ENCODE measurements at places on chromosomes 7 and 10.

- no peak for DNase-seq
Observed at GRCh38 chr7:154910125-154910524, 92.8 kb downstream of the PAXIP1 start.

GRCh38 chr10:6200734-6201515, 1.8 kb upstream of the PFKFB3 start:
- DNase-seq, result peak; percentile 33

DNA sequence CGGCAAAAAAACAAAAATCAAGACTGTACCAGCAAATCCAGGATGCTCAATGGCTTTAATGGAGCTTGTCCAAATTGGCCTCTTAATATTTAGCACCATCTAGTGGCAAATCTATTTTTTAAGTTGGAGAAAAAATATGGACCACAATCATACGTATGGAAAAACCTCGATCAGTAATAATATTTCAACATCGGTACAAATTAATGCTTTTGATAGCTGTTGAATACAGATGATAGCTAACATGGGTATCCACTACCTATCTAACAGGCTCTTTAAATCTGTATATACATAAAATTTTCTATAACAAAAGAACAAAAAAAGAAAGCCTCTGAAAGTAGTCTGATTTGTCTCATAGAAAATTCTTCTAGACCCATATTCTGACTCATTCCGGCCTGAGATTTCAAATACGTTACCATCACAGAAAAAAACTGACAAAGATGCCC, 29.2 kb downstream of the COA1 start:
- DNase-seq, result peak; percentile 81

DNA sequence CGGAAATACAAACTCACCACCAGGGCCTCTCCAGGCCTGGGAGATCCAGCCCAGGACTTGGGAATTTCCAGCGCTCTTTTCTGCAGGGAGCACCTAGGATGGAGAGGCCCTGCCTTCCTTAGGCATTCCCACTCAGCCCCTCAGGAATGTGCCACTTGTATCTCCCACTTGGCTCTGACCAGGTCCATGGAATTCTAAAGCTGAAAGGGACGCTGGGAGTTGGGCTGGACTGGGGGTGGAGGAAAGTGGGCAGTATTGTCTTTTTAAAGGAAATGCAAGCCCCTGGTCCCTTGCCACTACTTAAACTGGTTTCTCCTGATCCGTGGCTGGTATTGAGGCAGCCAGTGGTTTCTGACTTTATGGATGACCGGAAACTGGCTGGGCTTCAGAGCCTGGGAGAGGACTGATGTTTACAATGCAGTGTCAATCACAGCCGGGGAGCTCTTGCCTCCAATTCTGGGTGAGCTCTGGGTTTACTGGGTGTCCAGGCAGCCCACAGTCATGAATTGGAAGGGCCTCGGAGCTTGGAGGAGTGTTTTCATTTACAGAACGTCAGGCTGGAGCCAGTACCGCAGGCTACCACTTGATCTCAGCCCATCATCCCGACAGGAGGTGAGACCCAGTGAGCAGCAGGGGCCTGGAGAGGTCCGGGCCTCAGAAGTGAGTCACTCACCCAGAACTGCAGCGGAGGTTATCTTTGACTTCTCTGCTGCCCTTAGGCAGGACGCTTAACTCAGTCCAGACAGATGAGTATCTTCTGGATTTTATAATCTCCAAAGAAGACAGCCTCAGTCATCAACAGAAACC, 27.3 kb downstream of the AGAP3 start:
- DNase-seq, result no peak

- no peak for DNase-seq
Observed at GRCh38 chr7:899806-900205, 23.5 kb downstream of the GET4 start.

DNA sequence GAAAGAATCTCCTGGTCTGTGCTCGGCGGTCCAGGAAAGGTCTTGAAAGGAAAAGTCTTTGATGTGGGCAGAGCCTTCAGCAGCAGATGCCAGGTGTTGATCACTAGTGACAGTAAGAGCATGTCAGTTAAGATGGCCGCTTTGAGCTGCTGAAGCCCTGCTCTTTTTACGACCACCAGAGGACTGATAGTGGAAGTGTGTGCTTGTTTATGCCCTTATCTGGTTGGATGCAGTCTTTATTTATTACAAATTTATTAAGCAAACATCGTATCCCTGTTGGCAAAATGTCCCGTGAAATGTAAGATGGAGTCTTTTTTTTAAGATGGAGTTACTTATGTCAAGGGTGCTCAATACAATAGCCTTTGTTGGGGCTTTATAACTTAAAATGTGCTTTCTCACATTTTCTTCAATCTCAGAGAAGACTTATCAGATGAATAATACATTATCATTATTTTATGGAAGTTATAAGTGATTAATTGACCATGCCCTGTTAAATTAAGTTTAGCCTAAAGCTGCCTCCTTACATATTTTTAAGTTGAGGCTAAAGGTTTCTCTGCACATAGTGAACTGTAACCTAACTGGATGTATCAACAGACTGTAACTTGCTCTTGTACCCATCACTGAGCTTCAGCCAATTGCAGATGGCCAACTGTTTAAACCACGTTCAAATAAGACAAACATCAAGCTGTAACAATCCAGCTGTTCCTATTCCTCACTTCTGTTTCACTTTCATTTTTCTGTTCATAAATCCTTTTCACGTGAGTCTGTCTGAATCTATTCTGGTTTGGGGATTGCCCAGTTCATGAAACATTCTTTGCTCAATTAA, 97.4 kb upstream of the PIK3CG start:
- DNase-seq, result no peak

DNA sequence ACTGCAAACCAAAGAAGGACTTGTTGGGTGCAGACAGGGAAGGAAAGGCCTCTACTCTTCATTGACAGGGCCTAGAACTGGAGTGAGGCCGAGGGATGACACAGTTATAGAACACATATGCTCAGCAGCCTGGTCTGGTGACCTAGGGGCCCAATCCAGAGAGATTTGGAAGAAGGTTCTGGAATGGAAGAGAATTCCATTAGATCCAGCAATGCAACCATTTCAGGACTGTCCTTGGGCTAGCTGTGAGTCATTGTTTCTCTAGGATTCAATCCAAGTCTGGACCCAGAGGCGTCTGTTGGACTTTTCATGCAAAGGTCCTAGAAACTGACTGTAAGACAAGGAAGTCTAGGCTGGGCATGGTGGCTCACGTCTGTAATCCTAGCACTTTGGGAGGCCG, 59.2 kb downstream of the WIPF3 start:
- DNase-seq, result no peak

- peak; percentile 45 for DNase-seq
Observed at GRCh38 chr10:97542169-97543024, 30.2 kb upstream of the ANKRD2 start.

DNA sequence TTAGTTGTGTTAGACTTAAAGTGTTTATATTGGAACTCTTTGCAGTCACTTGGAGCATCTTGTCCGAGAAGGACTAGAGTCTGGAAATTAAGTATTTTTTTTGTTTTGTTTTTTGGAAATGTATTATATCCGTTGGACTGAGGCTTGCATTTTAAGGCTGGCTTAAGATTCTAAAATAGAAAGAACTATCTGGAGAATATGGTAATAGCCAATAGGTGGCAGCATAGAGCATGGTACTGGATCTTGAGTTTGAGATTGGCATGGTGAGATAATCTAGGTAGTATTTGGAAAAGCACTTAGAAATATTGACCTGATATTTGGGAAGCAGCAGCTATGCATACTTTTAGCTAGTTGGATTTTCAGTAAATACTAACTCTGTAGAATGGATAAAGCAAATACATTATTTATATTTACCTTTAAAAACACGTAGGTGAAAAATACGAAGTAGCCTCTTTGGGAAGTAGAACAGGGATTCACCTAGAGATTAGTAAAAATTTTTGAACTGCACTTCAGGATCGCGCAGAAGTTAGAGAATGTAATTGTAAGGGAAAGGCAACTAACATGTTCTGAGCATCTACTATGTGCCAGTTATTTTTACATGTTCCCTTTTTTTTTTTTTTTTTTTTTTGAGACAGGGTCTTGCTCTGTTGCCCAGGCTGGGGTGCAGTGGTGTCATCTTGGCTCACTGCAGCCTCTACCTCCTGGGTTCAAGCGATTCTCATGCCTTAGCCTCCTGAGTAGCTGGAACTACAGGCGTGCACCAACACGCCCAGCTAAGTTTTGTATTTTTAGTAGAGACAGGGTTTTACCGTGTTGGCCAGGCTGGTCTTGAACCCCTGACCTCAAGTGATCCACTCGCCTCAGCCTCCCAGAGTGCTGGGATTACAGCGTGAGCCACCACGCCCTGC, 78.6 kb downstream of the LCOR start:
- peak; percentile 51 for DNase-seq

- DNase-seq, result no peak
Observed at GRCh38 chr7:125775317-125775716, 845.7 kb upstream of the POT1 start.

GRCh38 chr10:77463967-77464745, 173.5 kb downstream of the KCNMA1 start:
- no peak for DNase-seq

- no peak for DNase-seq
Observed at GRCh38 chr10:55491712-55492111, 690.7 kb upstream of the PCDH15 start.

GRCh38 chr7:111290419-111290818, 199.5 kb downstream of the LRRN3 start:
- DNase-seq, result no peak

GRCh38 chr7:89377219-89377618, 581.7 kb upstream of the TEX47 start:
- DNase-seq, result no peak

DNA sequence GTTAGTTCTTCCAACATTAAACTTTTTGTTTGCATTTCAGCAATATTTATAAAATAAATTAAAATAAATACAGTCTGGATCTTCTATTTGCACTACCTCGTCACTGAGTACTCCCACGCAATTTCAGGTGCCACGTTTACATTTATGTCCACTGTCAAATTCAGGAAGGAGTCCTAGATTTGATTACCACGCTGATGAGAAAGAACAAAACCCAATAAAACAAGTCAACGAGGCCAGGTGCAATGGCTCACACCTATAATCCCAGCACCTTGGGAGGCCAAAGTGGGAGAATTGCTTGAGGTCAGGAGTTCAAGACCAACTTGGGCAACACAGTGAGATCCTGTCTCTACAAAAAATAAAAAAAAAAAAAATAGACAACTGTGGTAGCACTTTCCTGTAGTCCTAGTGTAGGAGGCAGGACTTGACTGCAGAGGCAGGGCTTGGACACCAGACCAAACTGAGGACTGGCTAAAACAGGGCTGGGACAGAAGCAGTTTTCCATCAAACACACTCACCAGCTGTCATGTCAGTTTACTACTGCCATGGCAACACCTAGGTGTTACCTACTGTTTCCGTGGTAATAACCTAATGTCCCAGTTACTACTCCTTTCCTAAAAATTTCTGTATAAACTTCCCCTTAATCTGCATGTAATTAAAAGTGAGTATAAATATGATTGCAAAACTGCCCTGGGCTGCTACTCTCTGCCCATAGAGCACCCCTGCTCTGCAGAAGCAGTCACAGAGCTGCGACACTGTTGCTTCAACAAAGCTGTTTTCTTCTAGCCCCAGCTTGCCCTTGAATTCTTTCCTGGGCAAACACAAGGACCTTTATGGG, 341.7 kb downstream of the PARD3 start:
- DNase-seq, result no peak

GRCh38 chr10:30784897-30785605, 155.5 kb upstream of the LYZL2 start:
- peak; percentile 76 for DNase-seq

- DNase-seq, result peak; percentile 73
Observed at GRCh38 chr7:25391295-25391861, 163.1 kb upstream of the NPVF start.

- DNase-seq, result no peak
Observed at GRCh38 chr10:21039721-21040120, 142.6 kb upstream of the NEBL start.

DNA sequence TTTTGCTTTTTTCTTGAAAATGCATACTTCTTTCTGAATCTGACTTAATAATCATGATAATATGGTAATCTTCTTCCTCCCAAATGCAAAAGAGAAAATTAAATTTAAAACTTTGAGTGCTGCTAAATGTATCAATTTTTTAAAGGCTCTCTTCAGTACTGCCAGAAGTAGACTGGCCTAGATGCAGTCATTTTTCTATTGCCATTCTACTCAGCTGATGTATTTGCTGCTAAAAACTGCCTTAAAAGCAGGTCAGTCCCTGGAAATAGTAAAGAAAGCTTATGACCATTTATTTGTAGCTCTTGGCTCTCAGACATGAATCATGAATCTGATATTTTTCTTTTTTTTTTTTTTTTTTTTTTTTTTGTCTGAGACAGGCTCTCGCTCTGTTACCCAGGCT, 28.5 kb downstream of the NAPEPLD start:
- no peak for DNase-seq

DNA sequence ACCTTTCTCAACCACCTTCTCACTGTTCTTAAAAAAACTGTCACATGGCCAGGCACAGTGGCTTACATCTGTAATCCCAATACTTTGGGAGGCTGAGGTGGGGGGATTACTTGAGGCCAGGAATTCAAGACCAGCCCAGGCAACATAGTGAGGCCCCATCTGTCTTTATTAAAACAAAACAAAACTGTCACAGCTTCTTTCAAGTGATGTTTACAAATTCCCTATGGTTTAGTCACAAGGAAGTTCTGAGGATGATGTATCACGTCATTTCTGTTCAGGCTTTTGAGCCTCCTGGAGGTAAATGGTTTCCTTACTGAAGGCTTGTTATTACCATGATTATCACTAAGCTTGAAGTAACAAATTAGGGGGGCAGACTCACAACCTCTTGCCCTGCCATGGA, 186.2 kb downstream of the CFTR start:
- DNase-seq, result no peak

- no peak for DNase-seq
Observed at GRCh38 chr7:96380111-96380512, 58.2 kb upstream of the SLC25A13 start.
